Hepatocyte (in vitro differentiated cells): ENCODE measurements at places on chromosomes 5 and 9. TPM values are rescaled to one million over a fixed set of nuclear protein-coding genes. Genes with fewer than 3 reads are reported as not detected.

- no peak for DNase-seq
Measured at GRCh38 chr5:118723021-118723338, 265.4 kb downstream of the DTWD2 start.

DNA sequence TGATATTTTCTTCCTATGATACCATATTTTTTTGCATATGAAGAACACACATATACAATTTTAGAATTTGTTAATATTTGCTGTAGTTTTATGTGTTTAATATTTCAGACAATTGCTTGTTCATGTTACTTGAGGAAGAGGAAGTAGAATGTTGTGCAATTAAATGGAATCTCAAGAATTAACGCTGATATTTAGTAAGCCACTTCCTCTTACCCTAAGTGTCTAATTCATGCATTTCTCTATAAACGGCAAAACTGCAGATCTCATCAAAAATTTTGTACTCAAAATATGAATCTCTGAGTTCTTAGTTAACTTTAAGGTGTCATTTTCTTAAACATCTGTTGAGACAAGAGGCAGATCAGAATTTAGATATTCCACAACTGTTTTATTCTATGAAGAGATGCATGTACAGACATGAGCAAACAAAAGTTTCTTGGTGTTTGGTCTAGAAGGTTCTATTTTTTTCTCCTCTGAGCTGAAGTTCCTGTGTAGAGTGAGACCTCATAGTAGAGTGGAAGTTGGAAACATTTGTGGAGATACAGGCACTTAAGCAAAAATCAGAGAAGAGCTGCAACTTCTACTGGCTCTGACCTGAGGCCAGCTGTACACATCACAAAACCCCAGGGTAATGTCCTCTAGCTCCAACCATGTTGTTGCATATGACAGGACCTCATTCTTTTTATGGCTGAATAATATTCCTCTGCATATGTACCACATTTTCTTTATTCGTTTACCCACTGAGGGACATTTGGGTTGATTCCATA lies 16.6 kb upstream of the TGFBI start:
- no peak for DNase-seq

GRCh38 chr5:31148959-31149475 lies 44.5 kb upstream of the CDH6 start:
- no peak for DNase-seq

DNA sequence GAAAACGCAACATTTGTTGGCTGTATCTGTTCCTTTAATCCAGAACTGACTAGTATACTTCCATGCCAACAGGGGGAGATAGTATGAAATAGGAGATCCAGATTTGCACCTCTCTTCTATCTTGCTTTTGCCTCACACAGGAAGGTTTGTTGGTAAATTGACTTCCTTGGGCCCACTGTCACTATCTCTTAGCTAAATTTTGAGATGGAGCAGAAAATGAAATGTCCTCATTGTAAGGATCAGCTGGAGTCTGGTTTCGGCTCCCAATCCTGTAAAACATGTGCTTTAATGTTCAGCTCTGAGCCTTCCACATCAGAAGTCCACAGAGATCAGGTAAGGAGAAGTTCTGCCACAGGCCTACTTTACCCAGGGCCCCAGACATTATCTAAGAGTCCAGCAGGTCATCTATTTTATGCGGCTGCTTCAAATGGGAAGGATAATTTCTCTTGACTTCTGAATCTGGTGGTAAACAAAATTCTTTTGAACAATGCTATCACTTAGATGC lies 176.8 kb downstream of the FER start:
- peak; percentile 7 for DNase-seq

- no peak for DNase-seq
Measured at GRCh38 chr9:83041771-83042170, 21.2 kb downstream of the RASEF start.

DNA sequence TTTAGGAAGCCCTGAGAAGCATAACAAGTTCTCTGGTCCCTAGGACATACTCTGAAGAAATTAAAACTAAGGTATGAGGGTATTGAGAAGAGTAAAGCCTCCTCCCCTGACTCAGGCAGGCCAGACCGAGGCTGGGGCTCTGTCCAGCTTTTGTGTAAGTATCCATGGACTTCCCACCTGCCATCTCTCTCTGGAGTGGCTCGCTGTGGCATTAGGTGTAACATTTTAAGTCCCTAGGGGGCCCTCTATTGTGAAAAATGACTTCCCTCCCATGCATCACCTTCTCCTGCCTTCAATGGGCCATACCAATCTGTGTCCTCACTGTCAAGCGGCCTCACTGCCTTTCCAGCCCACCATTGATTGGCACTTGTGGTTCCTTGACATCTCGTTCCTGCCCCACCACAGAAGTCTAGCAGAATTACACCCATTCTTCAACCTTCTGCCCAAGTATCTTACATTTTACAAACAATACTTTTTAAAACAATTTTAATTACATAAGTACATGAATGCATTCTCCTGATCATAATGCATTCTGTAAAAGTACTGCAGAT lies 205.5 kb downstream of the SLIT3 start:
- no peak for DNase-seq

DNA sequence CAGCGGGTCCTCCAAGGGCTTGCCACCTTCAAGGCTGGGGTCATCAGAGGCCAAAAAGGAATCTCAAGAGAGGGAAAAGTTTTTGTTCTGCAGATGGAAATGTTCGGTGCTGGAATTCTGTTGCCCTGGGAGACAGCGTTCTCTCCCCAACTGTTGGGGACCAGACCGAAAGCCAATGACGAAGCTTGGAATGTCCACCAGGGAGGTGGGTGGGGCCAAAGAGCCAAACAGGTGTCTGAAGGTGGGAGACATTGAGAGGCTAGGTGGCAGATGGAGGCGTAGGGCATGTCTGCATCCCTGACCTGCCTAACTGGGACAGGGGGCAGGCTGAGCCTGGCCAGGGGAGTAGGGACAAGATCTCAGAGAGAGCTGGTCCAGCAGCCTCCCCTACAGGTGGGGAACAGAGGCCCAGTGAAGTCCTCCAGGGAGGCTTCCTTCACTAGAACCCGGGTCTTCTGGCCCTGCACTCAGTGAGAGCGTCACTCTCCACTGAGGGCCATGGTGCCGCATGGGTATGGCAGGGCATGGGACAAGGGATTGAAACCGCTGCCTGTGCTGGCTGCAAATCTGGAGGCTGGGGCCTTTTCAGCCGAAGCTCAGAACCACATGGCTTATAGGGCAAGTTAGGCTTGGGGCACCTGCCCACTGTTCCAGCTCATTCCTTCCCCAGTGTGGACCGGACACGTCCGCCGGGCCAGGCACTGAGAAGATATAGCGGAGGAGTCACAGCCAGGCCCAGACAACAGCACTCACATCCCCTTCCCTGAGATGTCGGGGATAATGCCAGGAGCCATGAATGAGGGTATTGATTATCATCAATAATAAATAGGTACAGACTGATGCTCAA lies 5.0 kb upstream of the FAM78A start:
- no peak for DNase-seq

GRCh38 chr9:70218767-70219166 lies 40.0 kb upstream of the SMC5 start:
- DNase-seq: no peak

- no peak for DNase-seq
Measured at GRCh38 chr9:103902263-103902662, 191.8 kb upstream of the SMC2 start.

GRCh38 chr9:69121155-69122081 lies 52.7 kb upstream of the TJP2 start:
- DNase-seq: peak; percentile 83

DNA sequence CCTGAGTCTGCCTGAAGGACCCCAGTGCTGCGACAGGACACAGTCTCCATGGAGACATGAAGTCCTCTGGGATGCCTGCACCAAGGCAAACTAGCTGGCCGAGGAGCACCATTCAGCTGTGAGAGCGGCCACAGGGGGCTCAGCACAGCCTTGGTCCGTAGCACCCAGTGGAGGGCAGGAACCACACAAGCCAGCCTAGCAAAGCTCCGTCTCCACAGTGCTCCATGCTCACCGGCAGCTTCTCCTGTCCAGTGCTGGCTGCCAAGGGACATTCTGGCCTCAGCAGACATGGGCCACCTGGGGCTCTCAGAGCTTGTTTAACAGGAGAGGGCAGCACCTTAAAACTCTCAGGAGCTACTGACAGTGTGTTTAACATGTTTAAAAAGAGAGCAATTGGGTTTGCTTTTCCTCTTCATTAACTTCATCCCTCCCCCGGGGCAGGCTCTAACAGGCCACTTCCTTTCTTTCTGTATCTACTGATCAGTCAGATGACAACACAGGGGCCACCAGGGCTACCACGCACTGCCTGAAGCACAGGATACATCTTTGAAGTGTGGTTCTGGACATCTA lies 57.0 kb downstream of the SECISBP2 start:
- DNase-seq: no peak

DNA sequence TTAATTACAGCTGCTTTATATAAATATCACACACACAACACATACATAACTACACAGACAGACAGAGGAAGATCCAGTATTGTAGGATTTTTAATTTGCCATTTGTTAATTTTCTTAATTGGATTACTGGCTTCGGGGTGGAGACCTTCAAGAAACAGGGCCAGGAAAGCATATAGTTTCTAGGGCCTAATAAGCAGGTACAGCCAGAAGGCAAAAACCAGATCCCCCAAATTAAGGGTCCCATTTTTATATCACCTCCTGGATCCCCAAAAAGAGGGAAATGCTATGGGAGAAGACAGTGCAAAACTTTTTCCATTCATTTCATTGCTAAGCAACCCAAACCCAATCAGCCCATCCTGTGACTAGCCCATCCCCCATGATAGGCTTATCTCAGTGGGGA lies 373.3 kb upstream of the FAM174A start:
- no peak for DNase-seq

DNA sequence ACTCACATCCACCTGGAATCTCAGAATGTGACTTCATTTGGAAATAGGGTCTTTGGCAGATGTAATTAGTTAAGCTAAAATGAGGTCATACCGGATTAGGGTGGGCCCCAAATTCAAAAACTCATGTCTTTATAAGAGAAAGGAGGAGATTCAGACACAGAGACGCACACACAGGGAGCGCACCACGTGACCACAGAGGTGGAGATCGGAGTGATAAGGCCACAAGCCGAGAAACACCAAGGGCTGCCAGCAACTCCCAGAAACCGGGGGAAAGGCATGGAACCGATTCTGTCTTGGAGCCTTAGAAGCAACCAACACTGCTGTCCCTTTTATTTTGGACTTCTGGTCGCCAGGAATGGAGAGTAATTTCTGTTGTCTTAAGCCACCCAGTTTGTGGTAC lies 31.8 kb upstream of the LMX1B start:
- no peak for DNase-seq

GRCh38 chr5:121027636-121028035 lies 563.5 kb downstream of the PRR16 start:
- no peak for DNase-seq

LVRN gene
- 0.36 and 0.43 TPM in 2 replicates for total RNA-seq

ANKRD20A1 gene
- total RNA-seq: 0.27 and 0.48 TPM in 2 replicates
